ENCODE measurements at places on chromosomes 3 and 15.

GRCh38 chr3:52498137-52499054 is 3.3 kb downstream of the STAB1 start:
- DNase-seq, result no peak

DNA sequence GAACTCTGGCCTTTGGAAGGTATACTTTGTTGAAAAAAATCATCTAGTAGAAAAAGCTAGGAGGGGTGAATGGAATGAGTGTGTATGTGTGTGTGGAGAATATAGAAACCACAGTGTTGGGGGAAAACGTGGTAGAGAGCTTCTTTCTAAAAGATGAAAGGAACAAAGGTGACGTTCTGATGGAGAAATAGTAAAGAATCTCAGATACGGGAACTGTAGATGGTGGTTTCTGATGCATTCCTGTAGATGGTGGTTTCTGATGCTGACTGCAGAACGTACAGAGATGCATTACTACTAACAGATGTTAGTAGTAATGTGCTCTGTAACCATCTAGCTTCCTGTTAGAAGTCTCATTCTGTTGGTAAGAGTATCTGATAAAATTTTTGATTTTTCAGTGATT is 60.2 kb downstream of the VPS8 start:
- no peak for DNase-seq

DNA sequence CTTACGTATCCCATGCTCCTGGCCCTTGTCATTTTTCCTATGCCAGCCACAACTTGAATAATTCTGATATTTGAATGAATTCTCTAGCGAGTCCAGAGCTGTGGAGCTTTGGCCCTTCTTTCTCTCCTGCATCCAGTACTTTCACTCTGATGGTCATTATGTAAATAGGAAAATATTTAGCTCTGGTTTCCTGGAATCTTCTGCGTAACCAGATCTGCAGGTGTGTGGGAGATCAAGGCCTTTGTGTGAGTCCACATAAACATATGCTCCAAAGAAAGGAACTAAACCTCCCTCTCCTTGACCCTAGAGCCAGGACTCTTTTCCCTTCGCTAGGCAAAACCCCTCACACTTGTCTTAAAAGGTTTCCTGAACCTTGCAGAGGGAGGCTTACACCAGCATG is 132.5 kb upstream of the THBS1 start:
- no peak for DNase-seq

DNA sequence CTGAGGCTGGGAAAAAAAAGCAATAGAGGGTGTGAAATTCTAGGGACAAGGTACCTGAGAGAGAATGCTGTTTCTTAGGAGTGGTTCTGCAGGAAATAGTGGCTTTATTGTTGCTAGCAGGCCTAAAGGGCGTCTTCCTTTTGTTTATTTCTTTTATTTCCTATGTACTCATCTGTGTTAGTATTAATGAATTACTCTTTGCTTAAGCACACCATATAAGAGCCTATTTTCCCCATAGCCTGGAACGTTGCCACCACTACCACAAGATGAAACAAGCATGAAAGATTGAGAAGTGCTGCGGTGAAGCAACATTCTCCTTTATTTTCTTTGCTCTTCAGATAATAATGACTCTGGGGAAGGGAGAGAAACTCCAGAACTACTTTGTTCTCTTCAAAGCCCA is 21.3 kb upstream of the GOLIM4 start:
- no peak for DNase-seq

GRCh38 chr15:67091071-67091979 is 25.9 kb downstream of the SMAD3 start:
- no peak for DNase-seq

DNA sequence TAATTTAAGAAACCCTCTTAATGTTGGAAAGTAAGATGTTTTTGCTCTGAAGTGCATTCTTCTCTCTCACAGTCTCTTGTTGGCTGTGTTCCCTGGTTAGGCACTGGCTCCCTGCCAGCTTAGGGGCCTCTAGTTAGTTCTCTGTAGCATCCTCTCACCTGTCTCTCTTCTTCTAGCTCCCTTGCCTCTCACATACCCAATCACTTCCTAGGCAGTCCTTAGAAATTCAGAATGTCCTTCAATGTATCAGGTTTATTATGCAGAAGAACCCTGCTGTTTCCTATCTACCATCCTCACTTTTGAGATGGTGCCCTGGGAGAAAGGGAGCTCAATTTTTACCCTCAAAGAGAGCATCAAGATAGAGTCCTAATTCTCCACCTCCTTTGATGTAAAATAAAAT is 36.2 kb upstream of the CPNE4 start:
- no peak for DNase-seq

- no peak for DNase-seq
Measured at GRCh38 chr3:51935886-51936755, 5.6 kb downstream of the RRP9 start.

DNA sequence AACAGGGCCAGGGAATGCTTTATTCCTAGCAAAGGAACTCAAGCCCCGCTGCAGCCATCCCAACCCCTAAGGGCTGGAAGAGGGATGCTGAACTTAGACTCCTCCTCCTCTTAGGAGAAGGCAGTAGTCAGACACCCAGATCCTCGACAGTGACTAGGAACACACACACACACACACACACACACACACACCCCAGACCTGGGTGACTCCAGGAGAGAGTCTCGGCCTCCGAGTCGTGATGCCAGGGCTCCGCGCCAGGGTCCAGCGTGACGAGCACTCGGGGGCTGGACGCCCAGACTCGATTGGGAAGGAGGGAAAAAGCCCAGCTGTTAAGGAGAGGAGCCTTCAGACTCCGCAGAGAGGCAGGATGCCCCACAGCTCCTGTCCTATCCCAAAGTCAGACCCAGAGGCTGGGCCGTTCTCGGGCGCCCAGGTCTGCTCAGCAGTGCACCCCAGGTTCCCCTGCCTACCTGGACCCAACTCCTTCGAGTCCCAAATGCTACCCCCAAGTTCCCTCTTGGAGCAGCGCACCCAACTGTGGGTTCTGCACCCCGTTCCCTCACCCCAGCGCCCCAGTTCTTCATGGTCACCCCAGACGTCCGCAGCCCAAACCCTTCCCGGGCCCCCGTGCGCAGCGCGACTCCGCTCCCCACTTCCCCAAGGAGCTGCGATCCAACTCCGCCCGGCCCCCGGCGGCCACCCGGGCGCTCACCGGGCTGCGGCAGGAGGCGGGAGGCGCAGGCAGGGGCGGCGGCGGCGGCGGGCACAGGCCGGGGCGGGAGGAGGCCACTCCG is 421 bp downstream of the BMF start:
- peak; percentile 73 for DNase-seq

- DNase-seq, result no peak
Measured at GRCh38 chr15:55714064-55714463, 28.9 kb downstream of the PRTG start.

DNA sequence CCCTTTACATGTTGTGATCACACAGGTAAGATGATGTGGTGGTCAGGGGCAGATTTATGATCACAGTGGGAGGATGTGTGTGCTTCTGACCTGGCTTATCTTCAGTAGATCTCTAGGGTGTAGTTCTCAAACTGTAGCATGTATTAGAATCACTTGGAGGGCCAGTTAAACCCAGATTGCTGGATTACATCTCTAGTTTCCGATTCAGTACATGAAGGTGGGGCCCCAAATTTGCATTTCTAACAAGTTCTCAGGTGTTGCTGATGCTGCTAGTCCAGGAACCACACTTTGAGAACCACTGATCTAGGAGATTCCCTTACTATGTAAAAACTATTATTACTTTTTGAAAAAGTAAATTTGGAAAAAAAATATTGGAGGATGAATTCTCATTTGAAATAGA is 199.3 kb upstream of the GOLIM4 start:
- no peak for DNase-seq

DNA sequence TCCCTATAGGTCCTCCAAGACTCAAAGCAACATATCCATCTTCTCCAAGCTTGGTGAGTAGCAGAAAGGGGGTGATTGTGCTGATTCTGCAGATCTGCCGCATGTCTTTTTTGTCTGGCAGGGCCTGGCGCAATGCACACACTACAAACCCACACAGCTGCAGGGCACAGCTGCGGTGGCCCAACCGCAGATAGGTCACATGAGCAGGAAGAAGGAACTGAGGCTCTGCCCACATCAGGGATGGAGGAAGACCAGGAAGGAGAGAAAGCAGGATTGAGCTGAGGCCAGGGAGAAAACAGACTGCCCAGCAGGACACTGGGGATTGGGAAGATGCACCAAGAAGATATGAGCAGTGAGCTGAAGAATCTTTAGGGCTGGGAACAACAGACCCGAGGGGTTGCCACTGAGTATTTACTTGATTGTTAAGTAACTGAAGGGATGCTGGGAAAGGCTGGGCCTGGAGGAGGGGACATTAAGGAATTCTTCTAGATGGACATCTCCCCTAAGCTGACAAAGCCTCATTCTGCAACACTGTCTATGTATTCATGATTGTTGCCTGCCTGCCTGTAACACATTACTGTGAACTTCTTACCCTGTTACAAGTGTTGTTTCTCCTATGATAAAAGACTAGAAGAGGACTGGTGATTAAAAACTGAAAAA is 126.7 kb downstream of the MYLK start:
- peak; percentile 46 for DNase-seq

- DNase-seq, result no peak
Measured at GRCh38 chr3:130117933-130118332, 36.3 kb downstream of the ALG1L2 start.

- DNase-seq, result no peak
Measured at GRCh38 chr3:22113453-22113852, 362.4 kb upstream of the ZNF385D start.

- no peak for DNase-seq
Measured at GRCh38 chr3:183460081-183461055, 31.9 kb upstream of the MCF2L2 start.

- no peak for DNase-seq
Measured at GRCh38 chr3:180762866-180763265, 83.6 kb upstream of the CCDC39 start.

DNA sequence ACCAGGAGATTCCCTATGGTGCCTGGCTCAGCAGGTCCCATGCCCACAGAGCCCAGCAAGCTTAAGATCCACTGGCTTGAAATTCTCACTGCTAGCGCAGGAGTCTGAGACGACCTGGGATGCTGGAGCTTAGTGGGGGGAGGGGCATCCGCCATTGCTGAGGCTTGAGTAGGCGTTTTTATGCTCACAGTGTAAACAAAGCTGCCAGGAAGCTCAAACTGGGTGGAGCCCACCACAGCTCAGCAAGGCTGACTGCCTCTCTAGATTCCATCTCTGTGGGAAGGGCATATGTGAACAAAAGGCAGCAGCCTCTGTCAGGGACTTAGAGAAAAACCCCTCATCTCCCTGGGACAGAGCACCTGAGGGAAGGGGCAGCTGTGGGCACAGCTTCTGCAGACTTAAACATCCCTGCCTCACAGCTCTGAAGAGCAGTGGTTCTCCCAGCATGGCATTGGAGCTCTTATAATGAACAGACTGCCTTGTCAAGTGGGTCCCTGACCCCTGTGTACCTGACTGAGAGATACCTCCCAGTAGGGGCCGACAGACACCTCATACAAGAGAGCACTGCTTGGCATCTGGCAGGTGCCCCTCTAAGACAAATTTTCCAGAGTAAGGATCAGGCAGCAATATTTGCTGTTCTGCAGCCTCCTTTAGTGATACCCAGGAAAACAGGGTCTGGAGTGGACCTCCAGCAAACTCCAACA is 231.5 kb upstream of the SETMAR start:
- no peak for DNase-seq

DNA sequence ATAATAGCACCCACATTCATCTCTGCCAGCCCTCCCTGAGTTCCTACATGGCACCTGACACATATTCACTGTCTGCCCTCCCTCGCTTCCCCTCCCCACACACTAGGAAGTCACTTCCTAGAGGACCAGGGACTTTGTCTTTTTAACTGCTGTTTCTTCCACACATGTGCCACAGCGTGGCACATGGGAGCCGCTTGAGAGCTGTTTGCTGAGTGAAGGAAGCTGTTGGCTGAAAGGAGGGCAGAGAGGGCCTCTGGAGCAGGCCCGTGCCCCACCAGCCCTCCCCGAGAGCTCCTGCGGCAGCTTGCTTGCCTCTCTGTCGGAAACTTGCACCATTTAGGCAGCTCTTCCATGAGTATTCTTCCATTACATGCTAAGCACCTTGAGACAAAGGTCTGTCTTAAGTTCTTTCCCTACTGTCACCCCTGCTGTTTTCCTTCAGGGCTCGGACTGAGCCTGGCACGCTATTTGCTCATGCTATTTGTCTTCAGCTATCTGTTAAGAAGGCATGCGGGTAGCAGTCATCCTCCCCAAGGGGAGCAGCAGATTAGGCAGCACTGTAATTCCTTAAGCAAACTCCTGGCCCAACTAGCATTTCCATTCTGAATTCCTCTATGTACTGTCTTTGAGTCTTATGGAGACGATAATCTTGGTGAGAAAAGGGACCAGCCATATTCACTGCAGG is 72.2 kb downstream of the CACNA1D start:
- DNase-seq, result no peak

DNA sequence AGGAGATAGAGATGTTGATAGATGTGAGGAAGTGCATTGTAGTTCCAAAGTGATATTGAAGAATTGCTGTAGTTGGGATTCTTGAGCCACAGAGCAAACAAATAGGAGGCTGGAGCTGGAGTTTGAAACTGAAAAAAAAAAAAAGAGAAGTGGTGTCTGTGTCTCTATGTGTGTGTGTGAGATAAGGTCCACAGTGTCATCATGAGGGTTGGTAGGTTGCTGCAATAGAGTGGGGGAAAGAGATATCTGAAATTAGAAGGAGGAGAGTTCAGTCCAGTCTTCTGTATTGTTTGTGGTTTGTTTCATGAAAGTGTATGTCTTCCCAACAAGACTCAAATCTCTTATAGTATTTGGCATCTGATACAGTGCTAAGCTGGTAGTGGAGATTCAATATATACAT is 37.3 kb upstream of the CACNA1D start:
- DNase-seq, result no peak

DNA sequence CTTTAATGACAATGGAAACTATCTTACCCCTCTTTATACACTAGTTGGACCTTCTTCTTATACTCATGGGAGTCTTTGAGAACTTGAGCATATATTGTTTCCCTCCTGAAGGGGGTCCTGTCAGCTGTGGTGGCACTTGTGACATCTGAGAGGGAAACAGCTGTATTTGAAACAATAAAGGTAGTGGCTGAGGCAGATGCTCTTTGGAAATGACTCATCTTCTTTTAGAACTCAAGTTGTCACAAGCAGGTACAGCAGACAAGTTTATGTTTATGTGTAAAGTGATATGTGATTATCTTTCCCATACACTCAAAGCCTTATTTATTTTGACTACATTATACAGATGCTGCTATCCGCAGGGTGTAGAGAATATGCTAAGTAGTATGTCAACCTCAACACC is 220.0 kb upstream of the GRM7 start:
- DNase-seq, result no peak

Measured in right lobe of liver (tissue), 6 donors.